ENCODE measurements at places on chromosomes 7 and 10.

DNA sequence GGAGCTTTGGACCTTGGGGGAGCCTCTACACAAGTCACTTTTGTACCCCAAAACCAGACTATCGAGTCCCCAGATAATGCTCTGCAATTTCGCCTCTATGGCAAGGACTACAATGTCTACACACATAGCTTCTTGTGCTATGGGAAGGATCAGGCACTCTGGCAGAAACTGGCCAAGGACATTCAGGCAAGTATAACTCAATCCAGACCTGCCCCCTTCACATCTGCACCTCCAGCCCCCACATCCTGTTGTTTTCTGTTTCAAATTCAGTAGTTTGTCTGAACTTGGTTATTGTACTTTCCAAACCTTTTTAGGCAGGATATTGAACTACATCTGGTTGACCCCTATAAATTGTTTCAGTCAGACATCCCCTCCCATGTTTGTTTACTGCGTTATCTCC is 62.4 kb upstream of the CC2D2B start:
- DNase-seq: no peak

DNA sequence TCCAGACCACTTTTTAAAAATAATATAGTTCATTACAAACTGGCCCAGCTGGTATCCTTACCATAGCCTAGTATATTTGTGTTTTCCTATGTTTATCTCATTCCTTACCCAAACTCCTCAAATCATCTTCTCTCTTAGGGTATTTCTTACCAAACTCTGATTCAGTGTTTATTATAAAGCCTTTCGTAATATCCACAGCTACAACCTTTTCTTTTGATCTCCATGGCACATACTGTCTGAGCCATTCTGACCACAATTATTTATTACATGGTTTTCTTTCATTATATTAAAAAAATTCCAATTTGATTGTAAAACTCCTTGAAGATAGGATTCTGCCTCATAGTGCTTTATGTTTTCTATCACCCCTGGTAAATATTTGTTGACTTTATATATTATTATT is 94.2 kb downstream of the LRMDA start:
- no peak for DNase-seq

DNA sequence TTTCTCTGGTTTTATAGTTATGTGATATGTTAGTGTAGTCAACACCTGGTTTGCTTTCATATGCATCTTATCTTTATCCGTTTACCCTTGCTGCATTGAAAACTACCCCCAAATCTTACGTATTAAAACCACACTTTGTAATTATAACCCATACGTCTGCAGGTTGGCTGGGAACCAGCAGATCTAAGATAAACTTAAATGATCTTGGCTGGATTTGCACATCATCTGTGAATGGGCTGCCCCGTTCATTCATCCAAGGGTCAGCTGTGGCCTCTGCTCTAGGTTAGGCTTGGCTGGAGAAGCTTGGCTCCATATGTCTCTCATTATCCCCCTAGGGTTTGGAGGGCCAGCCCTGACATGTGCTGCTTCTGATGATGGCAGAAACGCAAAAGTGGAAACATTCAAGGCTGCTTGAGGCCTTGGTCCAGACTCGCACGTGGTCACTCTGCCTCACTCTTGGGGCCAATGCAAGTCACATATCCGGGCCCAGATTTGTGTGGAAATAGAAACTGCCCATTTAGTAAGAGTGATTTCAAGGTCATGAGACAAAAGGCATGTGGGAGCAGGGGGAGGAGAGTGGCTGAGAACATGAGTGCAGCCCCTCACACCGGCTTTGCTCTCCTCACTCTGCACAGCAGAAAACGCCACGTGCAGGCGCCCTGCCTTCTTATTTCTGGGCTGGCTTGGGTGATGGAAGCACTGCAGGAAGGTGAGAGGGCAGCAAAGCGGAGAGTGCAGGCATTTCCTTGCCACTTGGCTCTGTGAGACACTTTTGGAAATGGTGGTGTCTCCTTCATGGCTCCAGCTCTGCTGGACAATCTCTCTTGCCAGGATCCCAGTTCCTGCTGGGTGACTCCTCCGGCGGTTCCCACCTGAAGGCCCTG is 553.8 kb downstream of the GLRX3 start:
- no peak for DNase-seq

GRCh38 chr10:72702868-72703581 is 11.1 kb downstream of the MCU start:
- DNase-seq: no peak

GRCh38 chr7:43119371-43120075 is 7.1 kb downstream of the HECW1 start:
- DNase-seq: no peak

GRCh38 chr10:68406111-68406814 is 814 bp downstream of the RUFY2 start:
- peak; percentile 53 for DNase-seq

DNA sequence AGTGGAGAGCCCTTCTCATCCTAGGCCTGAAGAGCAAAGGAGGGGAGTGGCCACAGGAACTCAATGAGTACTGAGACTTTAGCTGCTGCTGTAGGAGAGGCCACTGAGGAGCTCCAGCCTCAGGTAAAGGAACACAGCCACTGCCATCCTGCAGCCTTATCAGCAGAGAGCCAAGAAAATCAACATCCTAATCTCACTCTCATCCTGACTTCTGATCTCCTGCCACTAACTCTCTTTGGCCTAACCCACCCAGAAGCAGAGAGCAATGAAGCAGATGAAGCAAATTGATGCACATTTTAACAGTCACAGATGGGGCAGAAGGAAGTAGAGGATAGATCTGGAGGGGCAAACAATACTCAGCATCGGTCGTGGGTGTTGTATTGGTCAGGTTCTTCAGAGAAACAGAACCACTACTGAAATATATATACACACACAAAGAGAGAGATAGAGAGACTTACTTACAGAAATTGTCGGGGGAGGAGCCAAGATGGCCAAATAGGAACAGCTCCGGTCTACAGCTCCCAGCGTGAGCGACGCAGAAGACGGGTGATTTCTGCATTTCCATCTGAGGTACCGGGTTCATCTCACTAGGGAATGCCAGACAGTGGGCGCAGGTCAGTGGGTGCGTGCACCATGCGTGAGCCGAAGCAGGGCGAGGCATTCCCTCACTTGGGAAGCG is 297.6 kb downstream of the MTERF1 start:
- DNase-seq: no peak

DNA sequence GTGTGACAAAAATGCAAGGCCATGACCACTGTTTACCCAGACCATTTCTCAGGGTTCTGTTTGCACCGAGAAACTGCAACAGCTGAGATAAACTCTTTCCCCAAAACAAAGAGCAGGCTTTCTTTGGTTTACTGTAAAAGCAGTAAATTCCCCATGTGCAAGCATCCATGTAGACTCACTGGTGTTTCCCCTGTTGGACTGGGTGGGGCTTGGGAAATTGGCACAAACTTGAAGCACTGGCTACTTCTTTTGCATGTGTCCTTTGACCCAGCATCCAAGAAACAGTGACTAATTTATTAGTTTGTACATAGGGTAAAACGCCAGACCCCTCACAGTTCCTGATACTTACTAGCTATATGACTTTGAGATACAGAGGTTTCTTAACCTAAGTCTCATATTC is 12.3 kb downstream of the IQUB start:
- DNase-seq: no peak

- no peak for DNase-seq
Measured at GRCh38 chr7:144525956-144526355, 122.5 kb upstream of the NOBOX start.

- peak; percentile 6 for DNase-seq
Measured at GRCh38 chr7:156703773-156704482, 63.4 kb downstream of the RNF32 start.

DNA sequence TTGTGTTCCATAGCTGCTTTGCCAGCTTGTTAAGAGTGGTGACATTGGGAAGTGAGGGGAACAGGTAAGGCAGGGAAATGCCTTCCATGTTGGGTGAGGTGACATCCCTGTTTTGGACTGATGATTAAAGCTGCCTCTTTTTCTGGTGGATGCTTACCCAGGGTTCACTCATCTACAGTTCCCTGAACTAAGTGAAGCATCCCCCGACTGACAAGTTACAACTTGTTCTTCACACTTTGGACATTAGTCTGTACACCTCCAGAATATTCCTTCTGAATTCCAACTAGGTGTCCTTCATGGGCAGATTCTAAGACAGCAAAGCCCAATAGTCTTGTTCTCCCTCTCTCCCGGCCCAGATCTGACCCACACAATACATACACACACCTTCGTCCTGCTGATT is 63.4 kb downstream of the HDAC9 start:
- no peak for DNase-seq

- no peak for DNase-seq
Measured at GRCh38 chr7:38232502-38233366, 40.7 kb downstream of the TARP start.

GRCh38 chr10:32340596-32341180 is 6.3 kb downstream of the EPC1 start:
- DNase-seq: no peak

- no peak for DNase-seq
Measured at GRCh38 chr10:14740684-14741247, 33.9 kb downstream of the FAM107B start.

DNA sequence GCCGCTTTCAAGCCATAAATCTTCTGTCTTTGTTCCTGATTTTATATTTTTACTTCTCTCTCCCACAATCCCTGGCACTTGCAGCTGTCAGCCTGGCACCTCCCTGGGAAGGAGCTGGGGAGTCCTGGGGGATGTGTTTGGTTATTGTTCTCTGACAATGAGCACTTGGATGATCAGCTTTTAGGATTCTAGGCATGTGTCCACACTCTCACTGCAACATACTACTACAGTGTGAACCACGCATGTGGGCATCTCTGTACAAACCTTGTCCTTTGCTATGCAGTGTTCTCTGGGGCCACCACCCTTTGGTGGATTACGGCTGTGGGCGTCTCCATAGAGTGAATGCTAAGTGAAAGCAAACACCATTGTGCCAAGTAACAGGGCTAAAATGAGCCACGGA is 168.4 kb upstream of the KMT2E start:
- no peak for DNase-seq

GRCh38 chr7:157153260-157153659 is 14.5 kb downstream of the UBE3C start:
- no peak for DNase-seq

- no peak for DNase-seq
Measured at GRCh38 chr10:71075086-71075758, 137.1 kb upstream of the UNC5B start.
